ENCODE measurements at places on chromosomes 13 and 19. TPM values are rescaled to one million over a fixed set of nuclear protein-coding genes. Genes with fewer than 3 reads are reported as not detected.
A peak's percentile ranks its signal among the peaks of the same experiment; 100 is the strongest.

TMEM38A gene
- 1.4 TPM for total RNA-seq

DNA sequence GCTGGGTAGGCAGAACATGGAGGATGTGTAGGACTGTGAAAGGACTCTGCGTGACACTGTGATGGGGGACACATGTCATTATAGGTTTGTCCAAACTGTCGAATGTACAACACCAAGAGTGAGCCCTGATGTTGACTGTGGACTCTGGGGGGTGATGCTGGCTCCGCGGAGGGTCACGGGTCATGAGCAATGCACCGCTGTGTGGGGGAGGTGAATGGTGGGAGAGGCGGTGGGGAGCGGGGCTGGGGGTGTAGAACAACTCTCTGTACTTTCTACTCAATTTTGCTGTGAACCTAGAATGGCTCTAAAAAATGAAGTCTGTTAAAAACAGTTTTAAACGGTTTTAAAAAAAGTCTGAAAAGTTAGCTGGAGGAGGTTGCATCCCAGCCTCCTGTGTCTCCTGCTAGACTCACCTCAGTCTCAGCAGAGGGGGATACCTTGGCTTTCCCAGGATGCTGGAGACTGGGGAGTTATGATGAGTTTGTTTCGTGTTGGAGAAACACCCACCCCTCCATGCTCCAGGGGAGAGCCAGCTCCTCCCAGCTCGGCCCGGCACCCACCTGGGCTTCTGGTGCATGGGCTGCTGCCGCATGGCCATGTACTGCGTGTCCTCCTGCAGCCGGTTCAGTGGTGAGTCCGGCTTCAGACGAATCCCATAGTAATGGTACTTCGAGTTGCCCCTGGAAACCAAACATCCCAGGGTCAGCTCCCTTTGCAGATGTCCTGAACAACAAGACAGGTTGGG is 34.7 kb upstream of the RANBP3 start:
- DNase-seq: no peak

DNA sequence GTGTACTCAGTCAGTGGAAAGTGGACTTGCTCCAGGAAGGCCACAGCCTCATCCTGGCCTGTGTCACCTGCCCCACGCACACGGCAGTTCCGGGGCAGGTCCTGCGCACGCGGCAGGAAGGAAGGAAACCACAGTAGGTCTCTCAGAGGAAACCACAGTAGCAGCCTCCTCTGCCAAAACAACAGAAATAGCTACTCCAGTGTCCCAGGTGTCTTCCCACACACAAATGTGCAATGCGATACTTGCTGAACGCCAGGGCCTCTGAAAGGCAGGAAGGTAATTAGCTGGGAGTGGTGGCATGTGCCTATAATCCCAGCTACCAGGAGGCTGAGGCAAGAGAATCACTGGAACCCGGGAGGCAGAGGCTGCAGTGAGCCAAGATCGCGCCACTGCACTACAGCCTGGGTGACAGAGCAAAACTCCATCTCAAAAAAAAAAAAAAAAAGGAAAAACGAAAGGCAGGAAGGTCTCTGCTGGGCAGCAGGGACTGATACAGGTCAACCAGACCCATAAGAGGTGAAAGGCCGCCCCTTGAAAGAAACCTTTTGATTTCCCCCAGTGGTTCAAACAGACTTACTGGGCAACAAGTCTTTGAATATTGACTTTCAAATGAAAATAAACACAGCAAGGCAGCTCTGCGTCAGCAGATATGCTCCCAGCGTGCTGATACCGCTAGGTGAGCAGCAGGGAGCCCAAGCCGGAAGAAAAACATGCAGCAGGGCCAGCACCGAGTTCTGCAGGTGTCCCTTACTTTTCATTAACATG is 49.5 kb downstream of the CRYL1 start:
- peak; percentile 77 for DNase-seq

DNA sequence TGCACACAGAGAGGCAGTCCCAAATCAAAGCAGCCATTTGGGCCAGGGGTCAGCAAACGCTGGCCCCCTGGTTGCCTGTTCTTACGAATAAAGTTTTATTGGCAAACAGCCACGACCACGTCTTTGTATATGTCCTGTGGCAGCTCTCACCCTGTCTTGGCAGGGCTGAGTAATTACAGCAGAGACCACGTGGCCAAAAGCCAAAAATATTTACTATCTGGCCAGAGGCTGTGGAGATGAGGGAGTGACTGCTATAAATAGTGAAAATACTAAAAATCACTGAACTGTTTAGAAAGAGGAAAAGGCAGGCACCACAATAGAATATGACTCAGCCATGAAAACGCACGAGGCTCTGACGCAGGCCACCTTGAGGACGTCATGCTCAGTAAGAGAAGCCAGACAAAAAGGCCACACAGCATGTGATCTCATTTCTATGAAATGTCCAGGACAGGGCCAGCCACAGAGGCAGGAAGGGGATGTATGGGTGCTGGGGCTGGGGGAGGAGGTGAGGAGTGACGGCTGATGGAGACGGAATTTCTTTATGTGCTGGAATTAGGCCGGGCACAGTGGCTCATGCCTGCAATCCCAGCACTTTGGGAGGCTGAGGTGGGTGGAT is 29.4 kb downstream of the SMIM24 start:
- DNase-seq: no peak

Data from thymus (tissue), 14 donors.